ENCODE measurements at places on chromosomes 5 and 9.

GRCh38 chr9:1073497-1073896 lies 23.3 kb downstream of the DMRT2 start:
- DNase-seq, result no peak

DNA sequence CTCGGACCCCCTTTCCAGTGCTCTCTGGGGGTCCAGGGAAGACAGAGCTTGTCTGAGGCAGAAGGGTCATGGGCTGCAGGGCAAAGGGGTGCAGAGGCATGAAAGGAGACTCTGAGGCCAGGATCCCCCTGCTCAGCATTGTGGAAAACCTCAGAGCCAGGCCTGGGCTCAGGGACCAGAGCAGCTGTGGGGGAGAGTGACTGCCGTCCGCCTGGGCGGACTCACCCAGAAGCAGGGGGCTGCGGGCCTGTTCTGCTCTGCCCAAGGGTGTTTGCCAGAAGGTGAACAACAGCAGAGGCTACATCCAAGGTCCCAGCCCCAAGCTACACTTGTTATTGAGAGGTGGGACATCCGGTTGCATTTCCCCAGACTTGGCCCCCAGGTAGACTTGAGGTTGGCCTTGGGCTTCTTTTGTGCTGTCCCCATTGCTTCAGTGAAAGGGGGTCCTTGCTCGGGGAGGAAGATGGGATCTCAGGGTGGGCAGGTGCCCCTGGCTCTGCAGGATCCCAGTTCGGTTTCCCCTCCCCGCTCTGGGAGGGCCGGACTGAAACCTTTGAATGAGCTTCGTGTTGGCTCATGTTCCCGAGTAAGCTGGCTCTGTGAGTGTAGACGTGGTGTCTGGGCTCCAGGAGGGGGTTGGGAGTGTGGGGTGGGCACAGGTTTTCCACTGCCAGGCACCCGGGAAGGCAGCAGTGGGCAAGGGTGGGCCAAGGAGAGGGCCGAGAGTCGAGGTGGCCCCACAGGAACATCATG lies 92.1 kb downstream of the COL5A1 start:
- no peak for DNase-seq

- DNase-seq, result no peak
These were observed 440.3 kb downstream of the PLK2 start for GRCh38 chr5:58019614-58020013.

- DNase-seq, result no peak
These were observed 98.0 kb downstream of the TRIO start for GRCh38 chr5:14241141-14241540.

- DNase-seq, result no peak
These were observed 119.2 kb downstream of the SMARCA2 start for GRCh38 chr9:2134391-2134790.

DNA sequence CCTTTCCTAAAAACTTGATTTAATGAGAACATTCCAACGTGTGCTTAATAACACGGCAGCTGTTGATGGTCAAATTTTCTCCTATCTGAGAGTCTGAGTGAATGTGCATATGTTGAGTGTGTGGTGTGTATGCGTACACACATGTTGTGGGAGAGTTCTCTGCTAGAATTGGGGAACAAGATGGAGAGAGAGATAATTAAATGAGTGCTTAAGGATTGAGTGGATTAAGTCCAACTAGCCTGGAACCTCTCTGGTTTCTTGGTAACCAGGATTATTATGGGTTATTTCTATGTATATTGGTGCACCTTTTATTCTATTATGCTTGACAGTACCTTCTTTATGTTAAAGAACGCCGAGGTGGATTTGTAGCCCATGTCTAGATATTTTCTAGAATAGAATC lies 36.4 kb upstream of the TNFAIP8 start:
- DNase-seq, result no peak
